ENCODE measurements at places on chromosomes 12 and 14. TPM values are rescaled to one million over a fixed set of nuclear protein-coding genes. Genes with fewer than 3 reads are reported as not detected.

GRCh38 chr12:22046090-22046967, at the start of gene CMAS:
Gene CMAS, plus strand, starts transcription at chr12:22046218. Its CDS starts 86 bp downstream, at chr12:22046304.
- peak; percentile 88 for DNase-seq

DNA sequence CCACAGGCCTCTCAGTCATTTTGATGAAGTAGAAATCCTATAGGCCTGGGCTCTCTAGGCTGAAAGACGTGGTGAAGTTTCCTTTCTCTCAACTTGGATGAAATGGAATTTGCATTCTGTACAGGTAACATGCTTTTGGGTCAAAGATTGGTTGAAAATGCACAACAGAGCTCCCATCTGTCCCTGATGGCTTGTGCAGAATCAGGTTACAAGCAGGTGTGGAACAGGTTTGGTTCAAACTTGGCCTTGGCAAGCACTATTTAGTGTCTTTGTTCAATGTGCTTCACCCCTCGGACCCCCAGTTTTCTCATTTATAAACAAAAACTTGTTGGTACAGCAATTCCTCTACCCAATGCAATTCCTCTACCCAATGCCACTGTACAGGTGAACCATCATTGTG, 1493.0 kb downstream of the AACS start:
- DNase-seq, result no peak

GRCh38 chr14:105075379-105076295, 10.4 kb upstream of the GPR132 start:
- DNase-seq, result peak; percentile 85

Gene TAMALIN
- 19.8 TPM for total RNA-seq

Gene ADGRD1
- total RNA-seq, result 86.1 TPM

DNA sequence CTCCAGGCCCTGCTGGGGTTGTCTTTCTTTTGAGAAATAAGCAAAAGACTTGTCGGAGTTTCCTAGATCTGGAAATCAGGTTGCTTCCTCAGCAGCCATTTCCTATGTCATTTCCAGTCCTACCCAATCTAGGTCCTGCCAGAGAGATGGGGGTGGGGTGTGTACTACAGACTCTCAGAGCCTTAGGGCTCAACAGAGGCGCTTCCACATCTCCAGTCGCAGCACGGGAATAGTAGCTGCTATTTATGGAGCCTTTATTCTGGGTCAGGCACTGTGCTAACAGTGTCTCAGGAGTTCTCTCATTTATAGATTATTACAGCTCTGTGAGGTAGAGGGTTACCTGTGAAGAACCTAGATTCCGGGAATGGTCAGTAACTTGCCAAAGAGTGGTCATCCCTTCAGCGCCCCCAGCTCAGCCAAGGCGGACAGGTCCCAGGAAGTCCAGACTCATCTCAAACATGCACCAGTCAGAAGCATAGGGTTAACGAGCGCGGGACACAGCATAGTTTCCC, 21.9 kb downstream of the DHRS2 start:
- no peak for DNase-seq

- peak; percentile 28 for DNase-seq
Measured at GRCh38 chr12:132486168-132486567, 3.8 kb upstream of the FBRSL1 start.

Gene CHFR
- 10.5 TPM for total RNA-seq

Gene CSAD
- total RNA-seq, result 8.2 TPM

GRCh38 chr14:58901826-58902225, 264.1 kb downstream of the DACT1 start:
- DNase-seq, result no peak

All from Right ventricle myocardium superior (tissue), 1 donor.